ENCODE measurements at places on chromosomes 13 and 19.

GRCh38 chr19:38705197-38706019 is 38.9 kb downstream of the CAPN12 start:
- DNase-seq: no peak

- peak; percentile 6 for DNase-seq
Measured at GRCh38 chr13:91576590-91576989, 178.2 kb downstream of the GPC5 start.

GRCh38 chr19:42283188-42284065 is 14.4 kb downstream of the CIC start:
- peak; percentile 89 for DNase-seq

DNA sequence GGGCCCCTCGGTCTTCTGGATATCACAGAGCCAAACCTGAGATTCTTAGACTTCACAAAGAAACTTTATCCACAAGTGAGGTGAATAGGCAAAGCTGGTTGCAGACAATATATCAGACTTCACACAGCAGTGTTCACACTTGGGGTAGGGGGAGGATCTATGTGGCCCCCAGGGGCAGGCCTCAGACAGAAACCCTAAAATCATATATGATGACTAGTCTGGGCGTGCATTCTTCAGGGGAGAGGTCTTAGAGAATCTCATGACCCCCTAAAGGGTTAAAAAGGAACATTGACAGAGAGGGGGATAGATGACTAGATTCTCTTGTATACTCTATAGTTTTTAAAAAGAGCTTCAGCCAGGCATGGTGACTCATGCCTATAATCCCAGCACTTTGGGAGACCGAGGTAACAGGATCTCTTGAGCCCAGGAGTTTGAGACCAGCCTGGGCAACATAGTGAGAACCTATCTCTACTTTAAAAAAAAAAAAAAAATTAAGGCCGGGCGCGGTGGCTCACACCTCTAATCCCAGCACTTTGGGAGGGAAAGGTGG is 2.8 kb downstream of the TYROBP start:
- no peak for DNase-seq

GRCh38 chr13:24670961-24671381 is 9.2 kb upstream of the ATP12A start:
- no peak for DNase-seq

GRCh38 chr13:91454666-91455065 is 56.2 kb downstream of the GPC5 start:
- no peak for DNase-seq

- DNase-seq: peak; percentile 80
Measured at GRCh38 chr13:102620516-102620915, 23.7 kb downstream of the TPP2 start.

DNA sequence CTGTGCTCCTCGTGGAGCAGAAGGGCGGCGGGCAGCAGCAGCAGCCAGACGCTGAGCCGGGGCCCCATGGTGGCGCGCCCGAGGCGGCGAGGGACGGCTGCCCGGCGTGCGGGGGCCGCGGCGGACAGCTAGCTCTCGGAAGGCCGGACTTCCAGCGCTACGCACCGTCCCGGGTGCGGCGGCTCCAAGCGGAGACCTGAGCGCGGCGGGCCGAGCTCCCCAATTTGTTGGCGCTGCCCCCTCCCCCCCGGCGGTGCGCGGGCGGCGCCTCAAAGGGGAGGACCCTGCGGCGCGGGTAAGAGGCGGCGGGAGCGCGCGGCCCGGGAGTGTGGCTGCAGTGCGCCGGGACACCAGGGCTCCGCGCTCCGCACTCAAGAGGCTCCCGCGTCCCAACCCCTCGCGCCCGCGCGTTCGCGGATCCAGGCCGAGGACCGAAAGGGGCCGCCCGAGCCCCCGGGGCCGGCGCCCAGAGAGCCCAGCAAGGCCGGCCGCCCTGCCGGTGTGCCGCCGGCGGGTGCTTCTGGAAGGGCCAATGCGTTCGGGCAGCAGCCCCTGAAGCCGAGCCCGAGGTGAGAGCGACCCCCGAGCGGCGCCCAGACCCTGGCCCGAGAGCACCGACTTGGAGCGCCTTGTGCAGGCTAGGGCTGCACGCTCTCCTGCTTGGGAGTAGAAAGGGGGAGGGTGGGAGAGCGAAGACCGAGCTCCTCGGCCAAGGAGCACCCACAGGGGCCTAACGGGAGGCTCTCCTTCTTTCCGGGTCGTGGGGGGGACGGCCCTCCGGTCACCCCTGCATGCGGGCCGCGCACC is at the start of the genes COL4A1 and COL4A2:
Gene COL4A1 (minus strand): TSS at position 198 of the 807 bp plus-strand sequence. CDS start 130 bp downstream, at position 68.
Gene COL4A2 (plus strand): TSS at position 325 of the 807 bp plus-strand sequence. CDS start 620 bp downstream, outside the sequence.
- DNase-seq: no peak

GRCh38 chr13:94112227-94112626 is 367.3 kb downstream of the DCT start:
- no peak for DNase-seq

DNA sequence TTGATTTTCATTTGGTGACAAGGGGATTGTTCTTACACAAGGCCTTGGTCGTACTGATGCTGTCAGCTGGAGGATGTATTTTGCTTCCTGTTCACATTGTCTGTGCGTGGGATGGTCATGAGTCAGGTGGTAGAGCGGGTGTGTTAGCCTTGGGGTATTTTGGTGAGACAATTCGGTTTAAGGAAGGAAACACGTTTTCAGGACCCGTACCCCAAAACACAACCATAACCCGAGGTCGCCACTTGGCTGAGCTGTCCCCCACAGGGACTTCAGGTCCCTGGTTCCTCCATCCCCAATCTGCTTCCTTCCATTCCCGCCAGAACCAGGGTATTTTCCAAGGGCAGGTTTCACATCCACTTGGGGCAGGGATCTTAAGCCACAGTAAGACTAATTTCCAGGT is 15.0 kb downstream of the MYO9B start:
- no peak for DNase-seq

GRCh38 chr19:29773141-29773540 is 38.6 kb upstream of the CCNE1 start:
- no peak for DNase-seq

GRCh38 chr13:85772367-85772766 is 26.9 kb downstream of the SLITRK6 start:
- DNase-seq: no peak

- no peak for DNase-seq
Measured at GRCh38 chr13:111303559-111303958, 16.9 kb upstream of the TEX29 start.

DNA sequence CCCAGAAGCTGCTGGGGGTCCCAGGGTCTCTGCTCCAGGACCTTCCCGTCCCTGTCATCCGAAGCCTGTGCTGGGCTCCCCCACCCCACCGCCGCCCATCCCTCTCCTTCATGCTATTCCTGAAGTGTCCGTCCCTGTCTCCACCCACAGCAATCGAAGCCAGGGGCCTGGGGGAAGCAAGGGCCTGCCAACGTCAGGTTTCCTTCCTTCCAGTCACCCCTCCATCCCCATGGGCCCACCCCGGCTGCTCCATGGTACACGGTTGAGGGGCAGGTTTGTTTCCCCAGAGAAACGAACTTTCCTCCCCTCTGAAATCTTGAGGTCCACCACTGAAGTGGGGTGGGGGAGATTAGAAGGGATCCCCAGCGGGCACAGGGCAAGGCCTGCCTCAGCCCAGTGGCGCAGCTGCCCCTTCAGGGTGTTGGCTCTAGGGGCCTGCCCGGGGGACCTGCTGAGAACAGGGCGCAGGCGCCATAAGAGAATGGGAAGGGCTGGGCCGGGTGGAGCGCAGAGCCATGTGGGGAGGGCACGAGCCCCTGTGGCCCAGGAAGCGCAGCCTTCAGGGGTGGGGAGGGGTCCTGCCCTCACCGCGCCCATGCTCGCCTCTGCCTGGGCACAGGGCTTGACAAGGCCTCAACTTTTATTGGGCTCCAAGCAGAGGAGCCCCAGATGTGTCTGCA is 16.1 kb downstream of the CEBPG start:
- DNase-seq: no peak

- DNase-seq: no peak
Measured at GRCh38 chr19:45729800-45730290, 851 bp downstream of the FBXO46 start.

Data from NCI-H1694 treated with DMSO at 0.1 percent for 48 hours (cell line).